Stimulated activated CD8-positive, alpha-beta memory T cell treated with anti-CD3 and anti-CD28 coated beads, Interleukin-2, amount 100 ng/mL, for 48 hours (primary cell): ENCODE measurements at places on chromosomes 4 and X.

- no peak for DNase-seq
Measured at GRCh38 chrX:103647630-103648029, 18.9 kb downstream of the TCEAL1 start.

DNA sequence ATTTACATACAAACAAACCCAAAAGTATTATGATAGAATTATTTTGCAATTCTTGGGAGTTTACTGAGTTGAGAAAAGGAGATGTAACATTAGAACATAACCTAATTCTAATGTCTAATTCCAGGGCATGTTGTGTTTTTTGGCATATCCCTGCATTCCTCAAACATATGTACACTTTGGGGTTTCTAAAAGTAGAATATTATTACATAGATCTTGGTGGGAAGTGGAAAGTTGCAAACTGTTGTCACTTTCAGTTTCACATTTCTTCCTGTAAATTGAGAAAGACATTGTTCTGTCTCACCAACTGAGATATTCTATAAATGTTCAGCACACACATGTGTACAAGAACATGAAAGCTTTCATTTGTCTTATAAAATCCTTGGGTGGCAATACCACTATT is 24.4 kb upstream of the GBA3 start:
- no peak for DNase-seq

DNA sequence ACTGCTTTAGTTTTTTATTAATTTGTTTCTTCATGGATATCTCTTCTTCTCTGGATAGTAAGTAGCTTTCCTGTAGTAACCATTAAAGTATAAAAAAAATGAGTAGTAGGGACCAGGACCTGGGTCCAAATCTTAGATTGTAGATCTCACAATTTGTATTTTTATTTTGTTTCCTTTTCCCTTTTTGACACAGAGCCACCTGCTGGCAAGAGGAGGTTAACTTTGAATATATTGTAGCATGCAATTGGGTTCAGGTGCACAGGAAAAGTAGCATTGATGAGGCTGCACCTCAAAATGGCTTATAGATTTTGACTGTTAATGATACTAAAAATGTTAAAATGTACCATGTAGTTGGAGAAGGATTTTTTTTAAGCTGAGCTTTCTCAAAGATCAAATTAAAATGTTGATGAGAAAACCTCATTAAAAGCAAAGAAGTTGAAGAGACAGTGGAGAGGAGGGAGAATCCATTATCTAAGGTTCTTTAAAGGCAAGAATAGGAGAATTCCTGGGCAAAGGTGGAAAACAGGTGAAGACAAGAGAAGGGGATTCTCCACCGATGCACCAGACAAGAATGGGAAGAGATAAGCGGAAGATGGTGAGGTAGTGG is 48.3 kb upstream of the HPGDS start:
- DNase-seq: no peak

DNA sequence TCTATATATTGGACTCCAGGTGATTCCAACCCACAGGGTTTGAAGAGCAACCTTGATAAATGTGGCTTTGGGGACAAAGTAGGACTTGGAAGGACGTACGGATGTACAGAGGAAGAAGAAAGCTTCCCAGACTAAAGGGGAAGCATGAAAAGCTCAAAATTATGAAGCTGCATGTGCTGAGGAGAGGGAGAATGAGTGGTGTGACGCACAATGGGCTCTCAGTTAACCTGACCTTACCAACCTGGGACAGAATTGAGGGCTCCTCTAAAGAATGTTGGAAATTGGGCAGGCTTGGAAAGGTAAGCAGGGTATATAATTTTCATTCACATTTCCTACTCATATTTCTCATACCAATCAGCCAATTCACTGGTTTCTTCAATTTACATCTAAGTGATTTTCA is 10.5 kb upstream of the TIGD2 start:
- DNase-seq: no peak

GRCh38 chr4:140187316-140187695 is 33.3 kb upstream of the MAML3 start:
- no peak for DNase-seq

GRCh38 chrX:112470551-112470950 is 209.2 kb downstream of the LHFPL1 start:
- DNase-seq: no peak

DNA sequence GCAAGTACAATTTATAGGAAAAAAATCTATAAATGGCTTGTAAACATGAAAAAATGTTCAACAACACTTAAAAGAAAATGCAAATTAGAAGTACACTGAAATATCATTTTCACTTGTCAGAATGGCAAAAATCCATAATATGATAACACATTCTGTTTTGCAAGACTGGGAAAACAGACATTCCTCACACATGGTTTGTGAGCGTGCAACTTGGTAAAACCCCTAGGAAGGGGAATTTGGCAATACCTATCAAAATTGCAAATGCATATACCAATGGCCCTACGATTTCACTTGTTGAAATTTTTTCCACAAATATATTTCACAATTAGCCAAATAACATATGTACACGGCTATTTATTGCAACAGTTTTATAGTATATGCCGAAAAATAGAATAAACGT is 31.4 kb downstream of the TBC1D9 start:
- DNase-seq: no peak

- no peak for DNase-seq
Measured at GRCh38 chrX:2607113-2607512, 84.0 kb upstream of the CD99 start.

DNA sequence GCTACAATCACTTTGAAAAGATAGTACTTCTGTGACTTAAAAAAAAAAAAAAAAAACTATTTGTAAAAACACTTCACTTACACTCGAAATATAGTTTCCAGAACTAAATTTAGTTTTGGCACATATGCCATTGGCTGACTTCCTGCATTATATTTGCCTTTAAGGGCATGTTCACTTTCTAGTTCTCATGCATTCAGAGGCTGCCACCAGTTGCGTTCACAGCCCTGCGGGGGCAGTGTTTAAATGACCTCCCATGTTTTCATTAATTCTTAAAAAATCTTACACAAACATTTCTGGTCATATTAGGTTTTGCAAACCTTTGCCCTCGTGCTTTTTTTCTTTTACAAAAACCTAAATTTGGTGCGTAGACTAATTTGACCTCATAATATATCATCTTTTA is 12.4 kb upstream of the ARHGAP6 start:
- no peak for DNase-seq
